ENCODE measurements at places on chromosomes 16 and 17. TPM values are rescaled to one million over a fixed set of nuclear protein-coding genes. Genes with fewer than 3 reads are reported as not detected.

- DNase-seq = no peak
- H3K4me1 ChIP-seq = peaks cover 30% of the 10 kb centered on the region
- H3K36me3 ChIP-seq = no peaks in the 10 kb centered on the region
- H3K4me3 ChIP-seq = peak overlapping the region; percentile 81
Measured at GRCh38 chr17:73308017-73308823, 3.6 kb downstream of the CDC42EP4 start.

Gene TBX2
- 5.4 TPM for total RNA-seq

GRCh38 chr17:83192161-83192788 lies 112.9 kb downstream of the METRNL start:
- no peak for DNase-seq
- no peak overlapping the region for H3K4me3 ChIP-seq
- no peak overlapping the region for H3K27ac ChIP-seq

DNA sequence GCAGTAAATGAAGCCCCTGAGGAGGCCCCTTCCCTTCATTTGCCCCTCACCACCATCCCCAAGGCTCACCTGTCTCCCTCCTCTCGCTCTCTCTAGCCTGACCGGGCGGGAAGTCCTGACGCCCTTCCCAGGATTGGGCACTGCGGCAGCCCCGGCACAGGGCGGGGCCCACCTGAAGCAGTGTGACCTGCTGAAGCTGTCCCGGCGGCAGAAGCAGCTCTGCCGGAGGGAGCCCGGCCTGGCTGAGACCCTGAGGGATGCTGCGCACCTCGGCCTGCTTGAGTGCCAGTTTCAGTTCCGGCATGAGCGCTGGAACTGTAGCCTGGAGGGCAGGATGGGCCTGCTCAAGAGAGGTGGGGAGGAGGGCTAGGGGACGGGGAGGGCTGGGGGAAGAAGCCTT lies 21.0 kb downstream of the WNT9B start:
- H3K36me3 ChIP-seq = no peaks in the 10 kb centered on the region
- DNase-seq = no peak
- H3K27ac ChIP-seq = no peak overlapping the region
- peaks cover 3% of the 10 kb centered on the region for H3K4me1 ChIP-seq
- H3K27me3 ChIP-seq = peaks cover 4% of the 10 kb centered on the region

DNA sequence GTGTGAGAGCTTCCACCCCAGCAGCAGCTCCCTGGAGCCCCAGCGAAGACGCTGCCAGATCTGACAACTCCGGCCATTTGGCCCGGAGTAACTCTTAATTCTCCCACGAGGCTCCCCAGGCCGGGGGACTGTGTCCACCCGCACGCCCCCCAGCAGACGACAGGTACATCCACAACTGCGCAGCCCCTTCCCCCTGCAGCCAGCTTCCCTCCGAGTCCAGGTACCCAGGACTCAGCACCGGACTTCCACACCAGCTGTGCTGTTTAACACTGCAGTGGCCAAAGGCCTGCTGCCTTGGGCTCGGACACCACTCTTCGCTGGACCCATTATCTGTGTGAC lies 7.2 kb downstream of the SYNGR2 start:
- H3K4me3 ChIP-seq = peak overlapping the region; percentile 30
- DNase-seq = no peak
- H3K27ac ChIP-seq = peak overlapping the region; percentile 66
- no peaks in the 10 kb centered on the region for H3K36me3 ChIP-seq

Gene CKLF
- 17.9 TPM for total RNA-seq

Gene CCL18
- total RNA-seq = not detected

- H3K27me3 ChIP-seq = peaks cover 2% of the 10 kb centered on the region
- H3K4me1 ChIP-seq = no peaks in the 10 kb centered on the region
- H3K36me3 ChIP-seq = no peaks in the 10 kb centered on the region
- H3K27ac ChIP-seq = no peak within 1 kb of the TSS
- H3K4me3 ChIP-seq = no peak within 1 kb of the TSS
Measured at GRCh38 chr17:6755731-6756184, at the start of gene XAF1. Gene XAF1 (plus strand): TSS chr17:6756046. CDS start chr17:6756079, 33 bp downstream.

DNA sequence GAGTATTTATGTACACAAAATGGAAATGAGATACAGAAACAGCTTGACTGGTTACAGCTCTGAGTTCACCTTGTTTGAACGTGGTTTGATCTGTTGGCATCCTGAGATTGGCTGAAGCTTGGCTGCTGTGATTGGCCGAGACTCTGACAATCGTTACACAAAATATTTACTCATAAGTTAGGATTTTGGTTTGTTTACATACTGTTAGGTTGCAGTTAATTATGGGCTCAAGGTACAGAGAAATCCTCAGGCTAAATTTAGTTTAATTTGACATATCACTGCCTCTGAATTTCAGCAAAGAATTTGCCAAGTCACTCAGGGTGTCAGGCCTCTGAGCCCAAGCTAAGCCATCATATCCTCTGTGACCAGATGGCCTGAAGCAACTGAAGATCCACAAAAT lies 227.3 kb downstream of the COPRS start:
- no peak for DNase-seq
- H3K4me1 ChIP-seq = no peaks in the 10 kb centered on the region
- peaks cover 21% of the 10 kb centered on the region for H3K36me3 ChIP-seq
- no peak overlapping the region for H3K4me3 ChIP-seq
- no peaks in the 10 kb centered on the region for H3K27me3 ChIP-seq
- no peak overlapping the region for H3K27ac ChIP-seq

DNA sequence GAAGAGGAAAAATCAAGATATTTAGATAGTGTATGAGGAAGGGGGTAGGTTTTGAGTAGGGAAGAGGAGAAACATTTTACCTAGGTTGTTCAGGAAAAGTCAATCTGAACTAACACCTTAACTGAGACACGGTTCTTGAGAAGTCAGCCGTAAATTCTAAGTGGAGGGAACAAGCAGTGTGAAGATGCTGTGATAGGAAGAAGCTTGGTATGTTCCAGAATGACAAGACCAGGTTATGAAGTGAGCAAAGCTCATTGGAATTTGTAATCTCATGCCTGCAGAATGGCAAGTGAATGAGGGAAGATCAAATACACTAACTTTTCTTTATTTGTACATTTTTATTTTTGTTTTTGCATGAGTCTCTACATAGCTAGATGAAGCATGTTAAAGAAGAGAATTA lies 307.6 kb downstream of the ZFHX3 start:
- no peak overlapping the region for H3K27ac ChIP-seq
- H3K4me1 ChIP-seq = no peaks in the 10 kb centered on the region
- no peak overlapping the region for H3K4me3 ChIP-seq
- no peaks in the 10 kb centered on the region for H3K27me3 ChIP-seq

Gene LIG3
- total RNA-seq = 93.3 TPM

DNA sequence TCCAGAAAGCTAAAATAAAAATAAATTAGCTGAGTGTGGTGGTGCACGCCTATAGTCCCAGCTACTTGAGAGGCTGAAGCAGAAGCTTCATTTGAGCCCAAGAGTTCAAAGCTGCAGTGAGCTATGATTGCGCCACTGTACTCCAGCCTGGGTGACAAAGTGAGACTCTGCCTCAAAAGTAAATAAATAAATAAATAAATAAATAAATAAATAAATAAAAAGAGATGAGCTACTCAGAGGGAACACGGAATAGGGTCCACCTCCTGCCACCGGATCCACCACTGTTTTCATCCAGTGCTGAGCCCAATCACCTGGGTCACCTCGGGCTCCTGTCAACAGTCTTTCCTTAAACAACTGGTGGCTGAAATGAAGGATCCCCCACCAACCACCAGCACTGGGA lies 6.7 kb upstream of the DPEP3 start:
- no peak overlapping the region for H3K4me3 ChIP-seq
- no peak for DNase-seq
- H3K27me3 ChIP-seq = peaks cover 6% of the 10 kb centered on the region
- H3K36me3 ChIP-seq = peaks cover 5% of the 10 kb centered on the region
- no peak overlapping the region for H3K27ac ChIP-seq

Gene ZNRF1
- 55.3 TPM for total RNA-seq

DNA sequence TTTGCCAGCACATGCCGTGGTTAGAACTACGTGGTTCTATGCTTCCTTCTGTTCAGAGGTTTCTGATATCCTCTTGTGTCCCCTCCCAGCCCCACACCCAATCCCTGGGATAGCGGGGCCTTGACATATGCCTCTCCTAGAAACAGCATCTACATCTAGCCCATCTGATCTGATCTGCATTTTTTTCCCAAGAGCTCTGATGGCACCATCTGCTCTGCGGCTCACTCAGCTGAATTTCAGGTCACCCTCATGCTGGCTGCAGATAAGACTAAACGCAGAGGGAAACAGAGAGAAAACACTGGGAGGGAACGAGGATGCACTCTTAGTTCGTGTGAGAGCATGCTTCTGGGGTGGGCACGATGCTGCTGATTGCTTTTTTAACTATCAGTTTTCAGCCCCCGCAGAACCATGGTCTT lies 10.7 kb downstream of the WIPI1 start:
- H3K36me3 ChIP-seq = no peaks in the 10 kb centered on the region
- peaks cover 16% of the 10 kb centered on the region for H3K27me3 ChIP-seq
- peak overlapping the region; percentile 65 for H3K4me3 ChIP-seq
- H3K27ac ChIP-seq = peak overlapping the region; percentile 97

Gene DNAAF8
- total RNA-seq = 0.59 TPM

Gene HOXB6
- total RNA-seq = not detected

Gene MVP
- 82.7 TPM for total RNA-seq

- no peak overlapping the region for H3K27ac ChIP-seq
- no peaks in the 10 kb centered on the region for H3K36me3 ChIP-seq
- no peak overlapping the region for H3K4me3 ChIP-seq
- peaks cover 10% of the 10 kb centered on the region for H3K4me1 ChIP-seq
- H3K27me3 ChIP-seq = peaks cover 5% of the 10 kb centered on the region
- DNase-seq = no peak
Measured at GRCh38 chr17:1119924-1120323, 59.9 kb downstream of the ABR start.

Gene ZNF821
- total RNA-seq = 40.9 TPM

GRCh38 chr17:57622683-57623433 lies 122.2 kb downstream of the CCDC182 start:
- peak overlapping the region; percentile 67 for H3K27ac ChIP-seq
- H3K36me3 ChIP-seq = peaks cover 5% of the 10 kb centered on the region
- H3K4me3 ChIP-seq = peak overlapping the region; percentile 68

Gene KRT31
- total RNA-seq = not detected

- peaks cover 7% of the 10 kb centered on the region for H3K27me3 ChIP-seq
- H3K36me3 ChIP-seq = peaks cover 6% of the 10 kb centered on the region
- peaks cover 9% of the 10 kb centered on the region for H3K4me1 ChIP-seq
- H3K4me3 ChIP-seq = peak overlapping the region; percentile 38
- DNase-seq = no peak
- no peak overlapping the region for H3K27ac ChIP-seq
Measured at GRCh38 chr17:27349540-27350021, 55.7 kb downstream of the WSB1 start.

DNA sequence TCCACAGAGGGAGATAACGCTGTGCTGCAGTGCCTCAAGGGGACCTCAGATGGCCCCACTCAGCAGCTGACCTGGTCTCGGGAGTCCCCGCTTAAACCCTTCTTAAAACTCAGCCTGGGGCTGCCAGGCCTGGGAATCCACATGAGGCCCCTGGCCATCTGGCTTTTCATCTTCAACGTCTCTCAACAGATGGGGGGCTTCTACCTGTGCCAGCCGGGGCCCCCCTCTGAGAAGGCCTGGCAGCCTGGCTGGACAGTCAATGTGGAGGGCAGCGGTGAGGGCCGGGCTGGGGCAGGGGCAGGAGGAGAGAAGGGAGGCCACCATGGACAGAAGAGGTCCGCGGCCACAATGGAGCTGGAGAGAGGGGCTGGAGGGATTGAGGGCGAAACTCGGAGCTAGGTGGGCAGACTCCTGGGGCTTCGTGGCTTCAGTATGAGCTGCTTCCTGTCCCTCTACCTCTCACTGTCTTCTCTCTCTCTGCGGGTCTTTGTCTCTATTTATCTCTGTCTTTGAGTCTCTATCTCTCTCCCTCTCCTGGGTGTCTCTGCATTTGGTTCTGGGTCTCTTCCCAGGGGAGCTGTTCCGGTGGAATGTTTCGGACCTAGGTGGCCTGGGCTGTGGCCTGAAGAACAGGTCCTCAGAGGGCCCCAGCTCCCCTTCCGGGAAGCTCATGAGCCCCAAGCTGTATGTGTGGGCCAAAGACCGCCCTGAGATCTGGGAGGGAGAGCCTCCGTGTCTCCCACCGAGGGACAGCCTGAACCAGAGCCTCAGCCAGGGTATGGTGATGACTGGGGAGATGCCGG lies 769 bp downstream of the CD19 start:
- peak overlapping the region; percentile 39 for H3K4me3 ChIP-seq
- H3K4me1 ChIP-seq = peaks cover 9% of the 10 kb centered on the region
- H3K27ac ChIP-seq = peak overlapping the region; percentile 38
- H3K36me3 ChIP-seq = no peaks in the 10 kb centered on the region

Gene CMTM4
- total RNA-seq = 8.2 TPM

DNA sequence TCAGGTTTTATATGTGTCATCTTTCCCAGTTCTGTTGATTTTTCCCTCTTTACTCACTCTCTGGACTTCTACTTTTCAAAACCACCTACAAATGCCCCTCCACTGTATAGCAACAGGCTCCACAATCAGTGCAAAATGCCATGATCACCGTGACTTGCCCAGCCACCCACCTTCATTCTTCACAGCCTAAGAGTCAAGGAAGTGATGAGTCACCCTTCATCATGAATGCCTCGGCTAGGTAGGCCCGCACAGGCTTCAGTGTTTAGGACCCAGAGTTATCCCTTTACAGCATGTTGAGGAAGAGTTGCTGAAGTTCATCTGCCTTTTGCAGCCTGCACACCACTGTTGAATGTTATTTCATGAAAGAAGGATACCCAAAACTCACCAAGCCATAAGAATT lies 158.6 kb downstream of the PMP22 start:
- no peaks in the 10 kb centered on the region for H3K27me3 ChIP-seq
- no peak for DNase-seq
- no peak overlapping the region for H3K4me3 ChIP-seq
- H3K27ac ChIP-seq = no peak overlapping the region
- H3K4me1 ChIP-seq = no peaks in the 10 kb centered on the region

GRCh38 chr17:14295676-14296075 lies 5.2 kb upstream of the HS3ST3B1 start:
- DNase-seq = no peak
- H3K4me1 ChIP-seq = peaks cover 10% of the 10 kb centered on the region
- H3K36me3 ChIP-seq = peaks cover 16% of the 10 kb centered on the region
- H3K4me3 ChIP-seq = no peak overlapping the region
- H3K27ac ChIP-seq = no peak overlapping the region

Gene CLDN7
- 0.44 TPM for total RNA-seq

Gene KLHL10
- total RNA-seq = not detected

- peaks cover 22% of the 10 kb centered on the region for H3K4me1 ChIP-seq
- peaks cover 4% of the 10 kb centered on the region for H3K27me3 ChIP-seq
- no peak overlapping the region for H3K4me3 ChIP-seq
- no peak overlapping the region for H3K27ac ChIP-seq
- H3K36me3 ChIP-seq = no peaks in the 10 kb centered on the region
Measured at GRCh38 chr16:10982465-10983150, 38.2 kb downstream of the CLEC16A start.

Gene KRT222
- 1.3 TPM for total RNA-seq
